CD4-positive, alpha-beta T cell treated with Interleukin-6 at 100 ng/mL for 8 hours (primary cell): ENCODE measurements at places on chromosomes 12 and 14.

GRCh38 chr12:93954166-93955112 is 193.9 kb upstream of the PLXNC1 start:
- no peak for DNase-seq

- no peak for DNase-seq
Measured at GRCh38 chr12:262113-262512, 523 bp downstream of the SLC6A13 start.

GRCh38 chr12:125249066-125249824 is 184.0 kb downstream of the AACS start:
- no peak for DNase-seq

GRCh38 chr14:20415782-20416206 is 2.5 kb upstream of the TEP1 start:
- peak; percentile 60 for DNase-seq

DNA sequence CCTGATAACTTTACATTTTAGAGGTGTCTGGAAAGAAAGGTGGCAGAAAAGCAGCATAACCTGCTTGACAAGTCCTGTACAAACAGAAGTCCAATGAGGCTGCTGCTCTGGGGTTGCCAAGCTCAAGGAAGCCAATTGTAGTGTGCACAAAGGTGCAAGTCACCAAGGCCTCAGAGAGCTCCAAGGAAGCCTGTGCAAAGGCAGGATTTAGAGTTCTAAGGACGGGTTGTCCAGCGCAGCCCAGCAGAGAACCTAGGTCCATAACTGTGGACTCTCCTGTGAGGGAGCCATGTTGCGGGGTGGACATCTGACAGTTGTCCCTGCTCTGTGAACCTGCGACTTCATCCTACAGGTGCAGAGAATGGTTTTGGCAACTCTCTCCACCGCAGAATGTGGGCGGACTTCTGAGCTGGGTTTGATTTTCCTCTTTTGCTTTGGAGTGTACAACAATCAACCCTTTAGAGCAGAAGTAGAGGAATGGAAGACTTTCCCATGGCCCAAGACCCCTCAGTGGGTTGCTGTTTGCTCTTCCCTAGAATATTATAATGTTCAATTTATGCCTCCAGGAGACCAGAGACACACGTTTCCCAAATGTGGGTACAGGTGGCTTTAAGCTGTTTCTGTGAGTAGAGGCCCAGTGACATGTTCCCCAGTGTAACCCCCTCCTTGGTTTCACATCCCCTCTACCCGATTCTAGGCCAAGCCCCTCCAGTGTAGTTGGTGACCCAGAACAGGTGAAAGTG is 81.0 kb downstream of the ETV6 start:
- DNase-seq: no peak

DNA sequence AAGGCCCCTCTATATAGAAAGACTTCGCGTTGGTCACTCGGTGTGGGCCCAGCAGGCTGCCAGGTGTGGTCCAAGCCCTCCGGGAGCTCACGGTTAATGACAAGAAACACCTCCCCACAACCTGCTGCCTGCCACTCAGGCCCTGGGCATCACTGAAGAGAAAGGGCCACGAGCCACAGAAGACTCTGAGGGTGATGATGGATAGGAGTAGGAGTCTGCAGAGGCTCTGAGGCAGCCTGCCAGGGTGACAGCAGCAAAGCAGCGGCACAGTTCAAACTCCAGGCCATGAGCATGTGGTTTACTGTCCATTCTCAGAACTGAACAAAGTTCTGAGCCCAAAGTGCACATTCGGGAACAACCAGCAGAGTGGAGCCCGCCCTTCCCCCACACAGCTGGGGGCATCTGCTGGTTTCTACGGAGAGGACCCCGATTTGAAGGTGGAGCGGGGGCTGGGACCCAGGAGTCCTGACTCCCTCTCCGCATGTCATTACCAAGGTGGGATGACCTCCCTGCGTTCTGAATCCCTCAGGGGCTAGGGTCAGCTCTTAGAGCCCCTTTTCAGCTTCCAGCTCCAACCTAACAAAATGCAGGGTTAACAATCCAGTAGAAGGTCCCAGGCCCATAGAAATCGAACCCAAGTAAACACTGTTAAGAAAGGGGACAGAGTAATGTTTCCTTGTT is 65.8 kb downstream of the VWF start:
- DNase-seq: no peak

DNA sequence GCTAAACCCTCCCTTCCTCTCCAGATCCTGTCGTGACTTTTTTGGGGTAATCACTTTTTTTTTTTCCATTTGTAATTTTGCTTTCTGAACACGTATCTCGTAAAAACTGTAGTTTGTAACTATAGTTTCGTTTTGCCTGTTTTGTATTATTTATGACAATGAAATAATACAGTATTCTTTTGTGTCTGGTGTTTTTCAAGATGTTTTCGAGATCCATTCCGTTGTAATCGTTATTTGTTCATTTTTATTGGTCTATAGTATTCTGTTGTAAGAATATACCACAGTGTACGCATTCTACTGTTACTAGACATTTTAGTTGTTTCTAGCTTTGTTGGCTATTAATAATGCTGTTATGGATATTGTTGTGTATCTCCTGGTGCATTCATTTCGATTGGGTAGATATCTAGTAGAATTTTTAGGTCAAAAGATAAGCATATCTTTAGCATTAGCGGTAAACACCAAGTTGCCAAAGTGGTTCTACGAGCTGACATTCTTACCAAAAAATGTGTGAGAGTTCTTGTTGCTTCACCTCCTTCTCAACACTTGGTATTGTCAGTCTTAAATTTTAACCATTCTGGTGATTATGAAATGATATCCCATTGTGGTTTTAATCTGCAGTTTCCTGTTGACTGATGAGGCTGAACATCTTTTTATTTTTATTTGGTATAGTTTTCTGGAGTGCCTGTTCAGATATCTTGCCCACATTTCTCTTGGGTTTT is 92.3 kb upstream of the EVL start:
- no peak for DNase-seq

DNA sequence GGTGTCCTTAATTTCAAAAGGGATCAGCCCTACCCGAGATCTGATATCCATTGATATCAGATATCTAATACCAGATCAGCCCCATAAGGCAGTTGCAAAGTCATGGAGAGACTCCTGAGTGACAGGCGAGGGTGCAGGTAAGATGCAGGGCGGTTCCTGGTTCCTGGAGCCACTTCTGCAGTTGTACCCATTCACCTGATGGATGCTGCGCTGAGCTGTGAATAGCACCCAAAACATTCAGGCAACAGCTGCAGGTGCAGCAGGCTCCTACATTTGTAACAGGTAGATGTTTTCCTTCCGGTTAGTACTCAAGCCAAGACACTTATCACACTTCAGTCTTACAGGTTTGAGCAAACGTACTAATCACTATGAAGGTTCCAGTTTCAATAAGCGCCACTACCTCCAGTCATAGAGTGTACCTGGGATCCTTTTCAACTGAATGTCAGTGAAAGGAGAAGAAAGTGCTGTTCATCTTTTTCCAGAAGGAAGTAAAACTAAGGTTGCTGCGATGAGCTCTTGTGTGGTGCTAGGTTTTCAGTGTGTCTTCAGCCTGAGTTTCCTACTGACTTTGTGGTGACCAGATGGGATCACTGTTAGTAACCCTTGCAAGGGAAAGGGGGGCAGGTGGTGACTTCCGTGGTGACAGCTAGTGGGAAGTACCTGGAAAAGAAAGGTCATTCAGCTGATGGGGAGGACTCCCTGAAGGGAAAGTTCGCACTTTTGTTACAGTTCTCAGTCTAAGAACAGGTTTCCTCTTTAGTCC is 1.9 kb downstream of the ATP6V0A2 start:
- no peak for DNase-seq

DNA sequence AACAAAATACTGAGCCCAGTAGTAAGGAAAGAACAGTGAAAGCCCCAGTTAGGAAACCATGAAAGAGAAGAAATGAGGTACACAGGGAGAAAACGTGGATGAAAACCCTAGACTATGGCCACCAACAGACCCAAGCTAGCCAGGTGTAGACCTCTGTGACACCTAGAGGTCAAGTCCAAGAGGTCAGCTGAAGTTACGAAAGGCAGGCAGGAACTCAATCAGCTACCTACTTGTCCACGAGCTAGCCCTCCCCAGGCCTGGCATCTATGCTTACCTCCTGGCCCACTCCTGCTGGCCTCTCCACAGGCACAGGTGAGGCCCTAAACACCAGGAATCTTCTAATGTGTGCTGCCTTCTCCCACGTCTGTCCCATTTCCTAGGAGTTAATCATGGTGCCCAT is 48.7 kb downstream of the DPF3 start:
- no peak for DNase-seq

- no peak for DNase-seq
Measured at GRCh38 chr14:95314609-95315008, 5.1 kb downstream of the CLMN start.

DNA sequence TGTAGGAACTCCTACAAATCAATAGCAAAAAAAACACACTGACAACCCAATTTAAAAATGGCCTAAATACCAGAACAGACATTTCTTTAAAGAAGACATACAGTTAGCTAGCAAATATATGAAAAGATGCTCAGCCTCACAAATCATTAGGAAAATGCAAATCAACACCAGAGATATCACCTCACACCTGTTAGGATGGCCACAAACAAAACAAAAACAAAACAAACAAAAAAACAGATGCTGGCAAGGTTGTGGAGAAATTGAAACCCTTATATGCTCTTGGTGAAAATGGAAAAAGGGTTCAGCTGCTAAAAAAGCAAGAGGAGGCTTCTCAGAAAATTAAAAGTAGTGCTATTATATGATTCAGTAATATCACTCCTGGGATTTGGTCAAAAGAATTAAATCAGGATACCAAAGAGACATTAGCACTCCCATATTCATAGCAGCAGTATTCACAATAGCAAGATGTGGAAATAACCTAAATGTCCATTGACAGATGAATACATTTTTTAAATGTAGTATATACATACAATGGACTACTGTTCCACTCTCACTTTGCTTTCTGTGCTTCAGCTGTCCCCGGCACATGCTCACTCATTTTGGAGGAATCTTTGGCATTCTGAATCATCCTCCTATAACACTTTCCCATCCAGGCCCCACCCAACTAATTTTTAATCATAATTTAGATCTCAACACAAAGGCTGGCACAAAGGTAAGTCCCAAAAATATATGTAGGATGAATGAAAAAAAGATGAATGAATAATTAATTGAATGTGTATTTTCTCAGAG is 99.1 kb downstream of the SYT1 start:
- no peak for DNase-seq

DNA sequence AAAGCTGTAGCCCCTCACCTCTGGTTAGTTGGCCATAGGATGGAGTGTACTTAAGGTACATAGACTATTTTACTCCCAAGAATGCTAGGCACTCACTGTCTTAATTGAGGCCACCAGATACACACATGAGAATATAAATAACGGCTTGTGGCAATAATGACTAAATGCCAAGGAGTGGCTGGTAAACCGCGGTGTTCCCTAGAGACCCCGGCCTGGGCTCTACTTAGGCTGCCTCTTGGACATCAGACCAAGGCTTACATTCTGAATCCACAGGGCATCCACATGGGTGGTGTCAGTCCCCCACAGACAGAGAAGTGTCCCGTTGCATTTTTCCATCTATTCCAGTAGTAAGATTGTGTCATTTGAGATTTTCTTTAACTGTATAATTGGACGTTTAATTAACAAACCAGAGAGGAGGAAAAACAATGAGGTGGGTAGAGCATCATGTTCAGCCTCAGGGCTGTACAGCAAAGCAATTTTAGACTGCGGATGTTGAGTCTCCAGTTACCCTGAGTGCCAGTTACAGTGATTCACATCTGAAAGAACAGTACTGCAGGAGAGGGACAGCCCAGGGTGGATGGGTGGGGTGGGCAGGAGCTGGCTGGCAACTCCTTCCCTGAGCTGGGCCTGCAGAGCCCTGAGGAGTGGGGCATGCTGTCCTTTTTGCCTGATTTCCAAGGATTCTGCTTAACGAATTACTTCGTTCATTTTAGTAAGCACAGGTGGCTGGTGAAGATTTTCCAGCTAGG is 20.5 kb downstream of the CKB start:
- DNase-seq: no peak

DNA sequence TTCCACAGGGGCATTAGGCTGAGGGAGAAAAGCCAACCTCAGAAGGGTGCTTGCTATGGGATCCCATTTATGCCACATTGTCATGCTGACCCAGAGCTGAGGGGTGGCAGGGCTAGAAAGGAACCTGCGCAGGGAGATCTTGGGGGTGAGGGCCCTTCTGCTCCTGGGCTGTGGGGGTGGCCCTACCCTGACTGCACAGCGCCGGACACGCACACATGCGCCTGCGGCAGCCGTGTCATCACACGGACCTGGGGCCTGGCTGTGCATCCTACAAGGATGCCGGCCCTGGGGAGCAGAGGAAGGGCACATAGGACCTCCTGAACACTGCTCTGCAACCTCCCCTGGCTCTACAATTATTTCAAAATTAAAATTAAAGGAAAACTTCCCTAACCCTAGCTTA is 6.9 kb downstream of the CDCA4 start:
- DNase-seq: no peak

DNA sequence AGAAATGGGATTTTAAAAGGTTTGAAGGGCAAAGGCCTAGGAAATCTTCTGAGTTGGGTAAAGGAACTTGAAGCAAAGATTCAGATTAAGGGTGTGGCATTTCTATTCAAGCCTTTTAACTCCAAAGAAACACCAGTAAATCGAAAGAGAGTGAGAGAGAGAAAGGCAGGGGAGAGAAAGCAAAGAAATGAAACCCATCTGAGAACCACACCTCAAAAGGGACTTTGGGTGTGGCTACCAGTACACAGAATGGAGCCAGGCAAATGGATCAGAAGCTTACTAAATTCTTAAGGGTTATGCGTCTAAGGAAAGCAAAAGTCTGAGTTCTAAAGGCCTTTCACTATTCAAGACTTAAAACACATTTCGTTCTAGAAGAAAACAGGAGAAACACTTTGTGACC is 277.4 kb downstream of the BCL11B start:
- peak; percentile 26 for DNase-seq

DNA sequence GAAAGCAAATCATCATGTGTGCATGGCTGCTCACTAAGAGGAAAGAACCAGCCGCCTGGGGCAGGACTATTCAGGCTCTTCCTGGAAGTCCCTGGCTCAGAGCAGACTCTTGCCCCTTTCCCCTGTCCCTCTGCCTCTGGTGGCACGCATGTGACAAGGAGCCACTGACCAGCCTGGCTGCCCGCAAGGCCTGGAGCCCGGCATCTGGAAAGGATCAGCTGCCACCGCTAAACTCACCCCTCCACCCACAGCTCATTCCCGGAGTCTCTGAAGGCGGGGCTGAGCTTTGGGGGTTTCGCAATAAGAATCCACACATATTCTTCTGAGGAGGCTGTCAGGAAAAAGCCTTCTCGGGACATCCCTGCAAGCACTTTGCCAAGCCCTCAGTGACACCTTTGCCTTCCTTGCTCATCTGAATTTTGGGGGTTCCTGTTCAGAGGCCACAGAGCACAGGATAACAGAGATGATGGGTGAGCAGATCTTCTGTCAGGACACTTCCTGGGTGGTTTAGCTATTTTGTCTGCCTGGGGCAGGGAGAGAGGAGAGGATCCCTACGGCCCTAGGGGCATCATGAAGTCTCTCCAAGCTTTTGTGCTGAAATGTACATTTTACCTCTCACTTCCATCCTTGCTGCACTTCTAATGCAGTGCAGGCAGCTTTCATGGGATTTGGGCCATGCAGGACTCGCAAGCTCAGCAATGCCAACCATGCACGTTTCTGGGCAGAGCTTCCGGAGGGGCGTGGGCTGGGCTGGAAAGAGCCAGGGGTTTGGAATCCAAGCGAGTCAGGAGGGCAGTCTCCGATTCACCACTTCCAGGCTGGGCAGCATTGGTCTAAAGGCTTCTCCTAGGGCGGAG is 124.8 kb upstream of the MAP1LC3B2 start:
- DNase-seq: no peak
